ENCODE measurements at places on chromosomes 7 and 10.

GRCh38 chr7:107972075-107972482, 30.9 kb downstream of the LAMB1 start:
- DNase-seq = no peak

DNA sequence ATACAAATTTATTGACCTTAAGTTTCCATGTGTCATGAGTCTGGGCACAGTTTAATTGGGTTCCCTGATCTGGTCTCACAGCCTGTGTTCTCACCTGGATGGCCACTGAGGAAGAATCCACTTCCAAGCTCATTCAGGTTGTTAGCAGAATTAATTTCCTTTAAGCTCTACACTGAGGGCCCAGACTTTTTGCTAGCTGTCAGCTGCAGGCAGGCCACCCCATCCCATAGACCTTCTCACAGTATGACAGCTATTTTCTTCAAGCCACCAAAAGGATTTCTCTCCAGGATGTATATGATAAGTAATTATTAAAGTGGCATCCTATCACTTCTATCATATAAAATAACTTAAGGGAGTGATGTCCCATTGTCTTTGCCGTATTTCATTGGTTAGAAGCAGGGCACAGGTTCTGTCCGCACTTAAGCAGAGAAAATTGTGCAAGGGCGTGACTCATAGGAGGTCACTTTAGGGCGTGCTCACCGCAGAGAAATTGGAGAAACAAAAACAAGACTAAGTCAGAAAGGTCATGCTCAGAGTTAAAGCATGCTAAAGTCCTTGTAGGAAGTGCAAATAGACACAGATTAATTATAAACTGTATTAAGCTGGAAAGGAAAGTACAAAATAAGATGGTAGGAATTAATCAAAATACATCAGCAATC, 109.9 kb downstream of the AHR start:
- DNase-seq = peak; percentile 57

DNA sequence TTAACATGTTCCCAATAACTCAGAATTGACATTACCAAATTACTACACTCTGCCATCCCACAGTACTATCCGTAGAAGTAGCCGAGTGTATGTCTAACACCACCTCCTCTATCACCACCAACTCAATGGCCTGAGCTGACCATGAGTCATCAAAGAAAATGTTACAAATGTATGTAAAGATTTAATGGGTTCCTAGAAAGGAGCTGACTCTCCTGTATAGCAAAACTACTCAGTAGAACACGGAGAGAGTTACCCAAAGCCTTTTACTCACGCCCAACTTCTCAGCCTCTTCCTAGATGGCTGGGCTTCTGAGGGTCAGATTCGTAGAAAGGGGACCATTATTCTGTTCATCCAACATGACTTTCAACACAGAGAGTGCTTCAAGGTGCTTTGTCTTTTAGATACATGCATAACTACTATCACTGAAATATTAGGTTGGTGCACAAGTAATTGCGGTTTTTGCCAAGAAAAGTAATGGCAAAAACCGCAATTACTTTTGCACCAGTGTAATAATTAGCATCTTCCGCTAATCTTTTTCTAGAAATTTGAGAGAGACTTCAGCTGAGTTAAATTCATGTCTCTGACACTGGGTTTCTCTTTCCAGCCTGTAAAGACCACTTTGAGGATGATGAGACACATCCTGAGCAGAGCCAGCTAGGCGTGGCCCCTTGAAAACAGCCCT, 24.0 kb upstream of the NANOS1 start:
- DNase-seq = no peak

GRCh38 chr7:2006231-2006771, 226.4 kb downstream of the MAD1L1 start:
- DNase-seq = no peak

DNA sequence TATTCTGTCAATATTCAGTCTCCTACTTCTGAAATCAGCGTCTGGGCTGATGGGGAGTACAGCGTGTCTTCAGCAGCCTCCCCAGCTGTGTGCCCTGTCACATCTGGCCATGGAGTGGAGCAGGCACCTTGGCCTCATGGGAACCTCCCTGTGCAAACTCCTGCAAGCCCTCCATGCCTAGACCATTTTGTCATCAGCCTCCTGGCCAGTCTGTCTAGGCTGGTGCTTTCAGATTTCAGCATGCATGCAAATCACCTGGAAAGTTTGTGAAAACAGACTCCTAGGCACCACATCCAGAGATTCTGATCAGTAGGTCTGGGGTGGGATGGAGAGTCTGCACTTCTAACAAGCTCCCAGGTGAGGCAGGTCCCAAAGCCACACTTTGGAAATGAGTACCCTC, 26.2 kb upstream of the CCSER2 start:
- no peak for DNase-seq

- no peak for DNase-seq
Observed at GRCh38 chr7:81075150-81075549, 156.3 kb upstream of the SEMA3C start.

Measured in CD4-positive, alpha-beta T cell treated with Interferon gamma for 1 hour (primary cell).